ENCODE measurements at places on chromosomes 6 and 20. TPM values are rescaled to one million over a fixed set of nuclear protein-coding genes. Genes with fewer than 3 reads are reported as not detected.

CAP2 gene
- total RNA-seq: 20.8 TPM

DNA sequence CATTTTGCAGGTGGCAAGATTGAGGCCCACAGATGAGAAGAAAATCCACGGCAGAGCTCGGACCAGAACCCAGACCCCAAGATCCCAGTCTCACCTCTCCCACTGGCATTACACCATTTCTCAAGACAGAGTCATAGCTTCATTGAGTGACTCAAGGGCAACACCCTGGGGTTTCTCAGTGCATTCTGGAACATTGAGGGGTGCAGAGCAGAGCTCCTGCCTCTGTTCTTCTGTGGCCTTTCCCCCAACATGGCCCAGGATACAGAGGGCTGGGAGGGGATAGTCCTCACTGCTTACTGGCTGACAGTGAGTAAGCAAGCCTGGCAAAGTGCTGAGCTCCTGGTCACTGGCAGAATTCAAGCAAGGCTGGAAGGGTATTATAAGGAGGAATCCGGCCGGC lies 74.0 kb downstream of the MDGA1 start:
- DNase-seq: no peak

- DNase-seq: no peak
Measured at GRCh38 chr20:41306061-41306727, 11.3 kb downstream of the ZHX3 start.

- no peak for DNase-seq
Measured at GRCh38 chr6:151478670-151479069, 15.1 kb upstream of the CCDC170 start.

C20orf202 gene
- total RNA-seq: not detected

DNA sequence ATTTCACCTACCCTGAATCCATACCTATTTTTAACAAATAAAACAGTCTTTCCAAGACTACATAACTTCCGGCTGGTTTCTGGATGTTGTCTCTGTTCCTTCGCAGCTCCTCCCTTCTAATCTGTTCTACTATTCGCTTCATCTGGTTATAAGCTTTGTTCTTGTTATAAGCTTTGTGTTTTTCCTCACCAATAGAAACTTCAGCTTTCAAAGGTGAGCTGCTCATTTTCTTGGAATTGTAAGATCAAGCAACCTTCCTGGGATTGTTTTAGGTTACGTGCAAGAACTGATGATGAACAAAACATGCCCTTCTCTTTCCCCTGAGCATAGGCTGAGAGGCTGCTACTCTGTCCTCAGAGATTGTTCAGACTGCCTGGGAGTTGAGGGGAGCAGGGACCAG lies 2.1 kb downstream of the GFOD1 start:
- DNase-seq: no peak

DNA sequence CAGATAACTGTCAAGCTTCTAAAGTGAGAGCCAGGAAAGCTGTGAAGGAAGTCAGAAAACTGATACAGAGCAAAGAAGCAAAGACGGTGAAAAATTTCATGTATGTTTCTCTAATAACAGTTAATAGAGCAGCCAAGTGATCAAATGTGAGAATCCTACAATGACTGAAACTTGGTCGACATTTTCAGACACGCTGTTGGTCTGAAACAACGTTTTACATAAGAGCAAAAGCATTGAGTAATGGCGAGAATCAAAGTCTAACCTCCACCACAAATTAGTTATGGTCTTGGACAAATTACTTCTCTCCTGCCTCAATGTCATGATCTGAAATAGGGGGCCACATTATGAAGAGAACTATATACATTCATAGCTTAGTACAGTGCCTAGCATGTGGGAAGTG lies 3.3 kb downstream of the MKKS start:
- DNase-seq: no peak

SMPDL3A gene
- total RNA-seq: 8.0 TPM

- DNase-seq: no peak
Measured at GRCh38 chr20:51378171-51378928, 164.2 kb downstream of the NFATC2 start.

RAB23 gene
- total RNA-seq: 43.7 TPM

- DNase-seq: no peak
Measured at GRCh38 chr6:135605278-135605790, 107.8 kb upstream of the AHI1 start.

GRCh38 chr6:1524040-1524480 lies 85.7 kb upstream of the FOXC1 start:
- DNase-seq: no peak

DNA sequence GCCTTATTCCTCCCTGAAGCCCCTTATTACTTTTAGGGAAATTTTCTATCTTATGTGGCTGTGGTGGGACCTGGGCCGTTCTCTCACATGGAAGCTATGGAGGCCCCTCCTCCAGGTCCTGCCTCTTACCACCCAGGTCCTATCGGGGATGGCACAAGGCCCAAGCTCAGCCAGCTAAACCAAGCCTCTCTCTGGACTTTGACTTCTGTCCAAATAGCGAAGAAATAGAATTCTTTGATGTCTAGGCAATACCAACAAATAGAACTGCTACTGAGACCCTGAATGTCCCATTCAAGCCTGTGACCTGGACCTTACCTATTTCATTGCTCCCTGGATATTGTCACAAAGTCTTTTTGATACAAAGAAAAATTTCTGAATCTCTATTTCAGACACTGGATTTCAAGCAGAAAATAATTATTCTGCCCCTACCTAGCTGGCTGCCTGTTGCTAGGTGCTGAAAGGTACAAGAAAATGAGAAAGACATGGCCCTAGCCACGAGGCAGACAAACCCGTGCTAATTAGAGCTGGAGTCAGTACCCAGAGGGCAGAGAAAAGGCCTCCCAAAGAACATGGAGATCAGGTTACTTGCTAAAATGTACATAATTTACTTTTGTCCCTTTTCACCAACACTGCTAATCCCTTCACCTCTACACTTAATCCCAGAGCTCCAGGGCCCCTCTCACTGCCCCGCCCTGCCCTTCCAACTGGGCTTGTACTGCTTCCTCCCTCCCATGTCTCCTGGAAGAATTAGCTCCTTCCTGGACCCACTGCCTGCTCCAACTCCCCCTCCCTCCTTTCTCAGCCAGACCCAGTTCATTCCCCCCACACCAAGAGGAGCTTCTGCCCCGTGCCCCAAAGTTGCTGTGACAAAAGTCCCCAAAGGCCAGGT lies 15.5 kb upstream of the NNAT start:
- no peak for DNase-seq

GRCh38 chr6:166926748-166927147 lies 29.6 kb downstream of the RNASET2 start:
- no peak for DNase-seq

DNA sequence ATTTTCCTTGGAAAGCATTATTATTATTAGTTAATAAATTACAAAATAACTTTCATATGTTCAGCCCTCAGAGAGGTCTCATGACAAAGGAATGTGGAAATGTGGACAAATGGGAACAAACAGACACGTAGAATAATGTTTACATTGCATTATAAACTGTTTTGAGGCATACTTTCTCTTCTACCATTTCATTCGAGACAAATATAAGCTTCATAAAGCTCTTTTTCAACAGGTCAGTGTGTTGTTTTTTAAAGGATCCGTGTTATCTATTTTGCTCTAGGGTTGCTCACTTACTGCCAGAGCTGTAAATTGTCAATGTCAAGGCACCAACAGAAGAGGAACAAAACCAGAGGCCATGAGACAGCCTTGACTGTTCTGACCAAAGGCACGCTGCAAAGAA lies 256.8 kb downstream of the PHACTR1 start:
- no peak for DNase-seq

TCP11 gene
- not detected for total RNA-seq

GRCh38 chr6:127768223-127768622 lies 132.6 kb downstream of the THEMIS start:
- DNase-seq: no peak
